Naive thymus-derived CD8-positive, alpha-beta T cell (primary cell): ENCODE measurements at places on chromosomes 3 and 15.

GRCh38 chr3:187567661-187568121 lies 102.5 kb downstream of the SST start:
- no peak for DNase-seq

GRCh38 chr3:11625376-11626083 lies 18.2 kb downstream of the VGLL4 start:
- no peak for DNase-seq

DNA sequence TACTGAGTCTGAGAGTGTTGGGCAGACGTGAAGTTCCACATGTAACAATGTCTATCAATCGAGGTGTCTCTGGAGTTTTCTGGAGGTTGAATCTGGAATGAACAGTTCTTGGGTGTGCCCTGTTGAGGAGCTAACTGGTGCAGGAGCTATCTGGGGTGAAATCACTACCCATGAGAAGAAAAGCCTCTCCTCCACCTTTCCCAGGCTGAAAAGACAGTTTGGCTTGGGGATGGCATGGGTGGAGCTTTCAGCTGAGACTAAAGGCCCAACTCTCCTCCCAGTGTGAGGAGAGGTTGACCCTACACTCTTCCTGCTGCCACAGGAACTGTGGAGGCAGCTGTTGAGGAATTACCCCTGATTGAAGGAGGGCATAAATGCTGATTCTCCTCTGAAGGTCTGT lies 54.4 kb upstream of the LRRFIP2 start:
- DNase-seq = no peak

DNA sequence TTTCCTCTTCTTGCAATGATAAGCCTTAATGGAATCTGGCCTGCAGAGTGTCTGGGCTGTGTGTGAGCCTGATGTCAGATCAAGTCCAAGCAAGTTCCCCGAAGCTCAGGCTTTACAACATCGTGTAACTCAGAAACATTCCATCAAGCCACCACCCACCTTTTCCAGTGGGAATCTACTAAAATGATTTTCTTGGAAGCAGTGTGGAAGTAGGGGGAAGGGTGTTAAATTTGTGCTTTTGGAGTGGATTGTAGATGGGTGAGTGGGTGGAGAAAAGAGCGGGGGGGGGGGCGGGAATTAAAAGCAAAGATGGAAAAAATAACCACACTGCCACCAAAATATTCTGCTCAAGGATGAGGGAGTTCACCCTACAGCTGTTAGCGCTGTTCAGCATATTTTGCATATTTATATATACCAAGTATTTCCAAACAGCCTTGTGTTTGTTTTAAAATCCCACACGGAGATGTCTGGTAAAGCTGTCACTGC lies 53.6 kb downstream of the VGLL3 start:
- DNase-seq = no peak

DNA sequence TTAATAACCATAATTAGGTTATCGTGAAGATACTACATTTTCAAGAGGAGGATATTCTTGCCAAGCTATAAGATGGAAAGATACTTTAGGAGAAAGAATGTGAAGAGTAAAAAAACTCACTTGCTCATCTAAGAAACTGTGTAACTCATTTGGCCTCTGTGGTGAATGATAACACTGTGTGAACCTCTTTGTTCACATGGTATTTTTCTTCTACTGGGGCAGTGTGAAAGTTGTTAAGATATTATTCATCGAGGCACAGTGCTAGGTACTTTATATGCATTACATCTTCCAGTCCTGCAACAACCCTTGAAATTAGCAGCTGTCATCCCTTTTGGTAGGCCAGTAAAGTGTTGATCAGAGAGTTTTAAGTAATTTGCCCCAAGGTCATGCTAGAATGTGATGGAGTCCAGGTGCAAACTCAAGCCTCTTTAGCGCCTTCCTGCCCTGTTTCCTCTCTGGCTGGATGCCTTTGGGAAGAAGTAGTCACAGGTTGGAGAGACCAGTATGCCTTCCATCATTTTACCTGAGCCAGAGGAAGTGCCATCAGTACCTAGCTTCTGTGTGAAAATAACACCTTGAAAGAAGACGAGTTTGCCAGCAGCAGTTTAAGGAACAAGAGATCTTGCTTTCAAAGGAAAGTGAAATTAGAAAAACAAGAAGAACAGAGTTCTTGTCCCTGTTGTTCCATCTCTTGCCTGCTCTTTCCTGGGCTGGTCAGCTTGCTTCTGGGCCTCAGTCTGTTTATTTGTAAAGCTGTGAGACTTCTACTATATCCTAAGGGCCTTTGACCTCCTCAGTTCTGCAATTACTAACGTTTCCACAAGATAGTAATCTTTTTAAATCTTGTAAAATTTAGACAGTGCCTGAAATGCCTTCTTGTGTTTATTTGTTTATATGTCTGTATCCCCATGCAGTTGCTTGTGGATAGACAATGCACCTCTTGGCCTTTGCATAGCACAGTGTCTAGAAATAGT lies 179.3 kb downstream of the FNDC3B start:
- no peak for DNase-seq

GRCh38 chr15:34708422-34708821 lies 46.4 kb downstream of the GJD2 start:
- no peak for DNase-seq

- DNase-seq = no peak
Observed at GRCh38 chr3:134330883-134331810, 43.1 kb downstream of the AMOTL2 start.

DNA sequence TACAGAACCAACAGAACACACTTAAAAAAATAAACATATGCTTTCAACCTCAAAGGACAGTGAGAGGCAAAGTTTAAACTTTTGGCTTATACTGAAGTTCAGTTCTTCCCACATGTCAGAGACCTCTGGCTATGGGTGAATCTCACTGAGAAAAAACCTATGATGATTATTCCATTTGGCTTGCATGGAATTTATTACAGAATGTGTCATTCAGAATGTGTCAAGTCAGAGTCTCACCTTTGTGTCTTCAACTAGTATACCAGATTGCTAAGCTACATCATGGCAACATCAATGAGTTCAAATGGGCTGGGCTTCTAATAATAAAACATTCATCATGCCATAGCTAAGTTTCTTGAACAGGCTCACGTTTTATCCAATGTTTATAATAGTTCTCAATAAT lies 987.0 kb downstream of the NTRK3 start:
- DNase-seq = no peak

- DNase-seq = no peak
Observed at GRCh38 chr3:104069114-104069513, 1297.6 kb upstream of the ALCAM start.

GRCh38 chr3:79175870-79176269 lies 591.9 kb downstream of the ROBO1 start:
- DNase-seq = no peak

DNA sequence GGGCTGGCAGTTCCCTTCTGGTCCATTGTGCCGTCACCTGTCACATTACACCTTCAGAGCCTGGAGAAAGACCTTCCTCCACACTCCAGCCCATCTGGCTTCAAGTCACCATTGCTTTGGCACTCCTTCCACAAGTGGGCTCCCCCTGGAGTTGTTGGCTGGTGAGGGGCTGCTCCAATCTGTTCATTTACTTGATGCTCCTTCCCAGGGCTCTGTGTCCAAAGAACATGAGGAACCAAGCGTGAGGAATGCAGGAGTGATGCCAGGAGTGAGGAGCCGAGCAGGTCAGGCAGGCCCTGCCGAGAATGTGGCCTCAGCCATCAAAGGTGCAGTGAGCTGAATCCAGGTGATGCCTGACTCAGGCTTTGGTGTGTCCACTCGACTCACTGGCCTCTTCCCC lies 57.2 kb downstream of the OXNAD1 start:
- no peak for DNase-seq

DNA sequence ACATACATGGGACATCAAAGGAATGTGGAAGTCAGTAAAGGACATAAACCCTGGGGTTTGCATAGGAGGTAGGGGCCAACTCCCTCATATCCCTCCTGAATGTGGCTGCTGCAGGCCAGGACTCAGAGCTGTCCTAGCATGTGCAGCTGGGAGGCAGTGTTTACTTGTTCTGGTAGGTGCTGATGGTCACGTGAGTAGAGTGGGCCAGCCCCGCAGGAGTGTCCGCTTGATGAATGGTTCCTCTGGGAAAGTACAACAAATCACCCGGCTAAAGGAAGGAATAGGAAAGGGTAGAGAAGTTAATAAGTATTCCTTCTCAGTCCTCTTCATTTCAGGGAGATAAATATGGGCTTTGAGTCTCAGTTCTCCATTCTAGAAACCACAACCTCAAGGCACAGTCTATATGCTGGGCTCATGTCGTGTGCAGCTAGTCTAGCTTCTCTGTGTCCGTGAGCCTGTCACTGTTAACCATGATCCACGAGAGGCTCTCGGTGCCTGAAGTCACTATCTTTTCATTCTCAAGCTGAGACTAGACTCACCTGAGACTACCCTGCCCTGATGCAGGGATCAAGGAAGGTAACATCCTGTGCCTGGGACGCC lies 17.9 kb downstream of the RIOX2 start:
- no peak for DNase-seq
